Endothelial cell of coronary artery (primary cell): ENCODE measurements at places on chromosomes 1 and 21. TPM values are rescaled to one million over a fixed set of nuclear protein-coding genes. Genes with fewer than 3 reads are reported as not detected.

AMY2A gene
- not detected in 2 replicates for total RNA-seq

AGT gene
- 0.09 TPM in 1 of 2 replicates, not detected in the other for total RNA-seq

LDLRAD1 gene
- not detected in 2 replicates for total RNA-seq

PRELP gene
- total RNA-seq, result under 0.01 TPM in 1 of 2 replicates, not detected in the other

SDC3 gene
- 8.9 and 11.8 TPM in 2 replicates for total RNA-seq

PGLYRP3 gene
- not detected in 2 replicates for total RNA-seq

TMEM82 gene
- total RNA-seq, result not detected in 2 replicates

ESPN gene
- total RNA-seq, result 0.45 and 0.85 TPM in 2 replicates

ADAMTS5 gene
- under 0.01 TPM in 2 replicates for total RNA-seq

CYP4B1 gene
- not detected in 2 replicates for total RNA-seq

SHISAL2A gene
- not detected in 2 replicates for total RNA-seq

PYHIN1 gene
- total RNA-seq, result not detected in 2 replicates

SPATA21 gene
- not detected in 2 replicates for total RNA-seq

FCN3 gene
- 0.72 TPM in 1 of 2 replicates, not detected in the other for total RNA-seq

AJAP1 gene
- total RNA-seq, result not detected in 2 replicates

SLC35F3 gene
- not detected in 2 replicates for total RNA-seq

MTFR1L gene
- total RNA-seq, result 21.6 and 22.8 TPM in 2 replicates

CD52 gene
- not detected in 2 replicates for total RNA-seq

ACTL8 gene
- total RNA-seq, result not detected in 2 replicates

SZRD1 gene
- total RNA-seq, result 25.1 and 25.4 TPM in 2 replicates

KDM1A gene
- 121 and 153 TPM in 2 replicates for total RNA-seq

OLIG1 gene
- not detected in 2 replicates for total RNA-seq

IL12RB2 gene
- total RNA-seq, result under 0.01 TPM in 1 of 2 replicates, not detected in the other

SPRR3 gene
- not detected in 2 replicates for total RNA-seq

CLEC20A gene
- not detected in 2 replicates for total RNA-seq
